ENCODE measurements at places on chromosomes 11 and 22.

DNA sequence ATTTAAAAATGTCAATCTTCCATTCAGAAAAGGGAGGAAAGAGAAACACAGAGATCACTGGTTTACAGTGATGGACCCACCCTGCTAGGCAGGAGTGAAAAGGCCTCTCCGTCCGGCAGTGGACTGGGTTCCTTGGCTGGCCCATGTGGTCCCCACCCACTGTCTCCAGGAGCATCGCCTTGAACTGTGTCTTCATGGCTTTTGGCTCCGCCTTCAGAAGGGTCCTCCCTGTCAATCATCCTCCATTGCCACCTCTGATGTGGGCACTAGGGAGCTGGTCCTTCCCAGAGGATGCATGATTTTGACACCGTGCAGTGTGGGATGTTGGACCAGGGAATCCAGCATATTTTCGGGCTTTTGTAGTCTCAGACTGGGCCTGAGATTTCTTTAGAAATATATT lies 58.2 kb upstream of the B3GAT1 start:
- no peak for DNase-seq

DNA sequence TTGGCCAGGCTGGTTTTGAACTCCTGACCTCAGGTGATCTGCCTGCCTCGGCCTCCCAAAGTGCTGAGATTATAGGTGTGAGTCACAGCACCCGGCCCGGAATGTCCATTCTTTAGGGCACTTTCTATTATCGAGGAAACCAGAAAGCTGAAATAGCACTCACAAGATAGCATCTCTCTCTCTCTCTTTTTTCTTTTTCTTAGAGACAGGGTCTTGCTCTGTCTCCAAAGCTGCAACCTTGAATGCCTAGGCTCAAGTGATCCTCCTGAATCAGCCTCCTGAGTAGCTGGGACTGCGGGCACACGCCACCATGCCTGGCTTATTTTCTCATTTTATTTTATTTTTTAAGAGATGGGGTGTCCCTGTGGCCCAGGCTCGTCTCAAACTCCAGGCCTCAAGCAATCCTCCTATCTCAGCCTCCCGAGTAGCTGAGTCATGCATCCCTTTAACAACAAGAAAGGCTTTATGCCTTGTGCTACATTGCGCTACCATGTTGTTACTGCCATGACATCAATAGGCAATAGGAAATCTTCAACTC lies 7.2 kb upstream of the EED start:
- DNase-seq = no peak

- DNase-seq = no peak
Observed at GRCh38 chr22:42990131-42990838, 24.7 kb downstream of the PACSIN2 start.

- peak; percentile 57 for DNase-seq
Observed at GRCh38 chr11:121688860-121689614, 236.3 kb upstream of the SORL1-AS1 start.

- DNase-seq = peak; percentile 5
Observed at GRCh38 chr11:2511421-2512369, 66.9 kb downstream of the KCNQ1 start.

DNA sequence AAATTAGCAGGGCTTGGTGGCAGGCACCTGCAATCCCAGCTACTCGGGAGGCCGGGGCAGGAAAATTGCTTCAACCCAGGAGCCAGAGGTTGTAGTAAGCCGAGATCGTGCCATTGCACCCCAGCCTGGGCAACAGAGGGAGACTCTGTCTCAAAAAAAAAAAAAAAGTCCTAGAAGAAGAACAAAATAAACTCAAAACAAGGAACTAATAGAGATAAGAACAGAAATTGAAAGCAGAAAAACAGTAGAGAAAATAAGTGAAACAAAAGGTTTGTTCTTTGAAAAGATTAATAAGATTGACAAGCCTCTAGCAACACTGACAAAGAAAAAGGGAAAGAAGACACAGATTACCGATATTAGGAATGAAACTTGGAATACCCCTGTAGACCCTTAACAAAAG lies 45.1 kb upstream of the CBX7 start:
- DNase-seq = no peak
